ENCODE measurements at places on chromosomes 4 and X. TPM values are rescaled to one million over a fixed set of nuclear protein-coding genes. Genes with fewer than 3 reads are reported as not detected.

Gene MAGEB10
- total RNA-seq, result 1.5 TPM

Gene MAGEA1
- 3.3 TPM for total RNA-seq

Gene CT45A2
- total RNA-seq, result 0.69 TPM

Gene TMPRSS11E
- total RNA-seq, result not detected

Gene TMSB15A
- total RNA-seq, result 31.4 TPM

Gene TMPRSS11F
- total RNA-seq, result 0.69 TPM

Gene PLAC8
- 28.2 TPM for total RNA-seq
